ENCODE measurements at places on chromosomes 5 and 9.

DNA sequence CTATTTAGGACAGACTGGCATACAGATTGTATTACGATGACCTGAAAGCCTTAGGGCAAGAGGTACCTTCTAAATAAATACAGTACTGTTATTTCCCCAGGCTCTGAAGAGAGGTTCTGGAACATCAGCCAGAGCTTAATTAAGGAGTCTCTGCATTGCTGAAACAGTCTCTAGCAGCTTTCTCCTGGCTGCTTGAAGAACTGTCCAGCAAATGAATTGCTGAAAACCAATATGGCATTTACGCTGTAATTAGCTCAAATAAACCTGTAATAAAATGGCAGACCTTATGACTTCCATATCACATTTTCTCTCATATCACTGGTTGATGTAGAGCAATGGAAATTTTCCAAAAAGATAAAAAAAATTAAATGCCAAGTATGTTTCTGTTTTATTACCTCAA, 636.3 kb downstream of the GABRG2 start:
- no peak for DNase-seq

- no peak for DNase-seq
These were observed 10.6 kb downstream of the IFNA1 start for GRCh38 chr9:21450733-21451394.

DNA sequence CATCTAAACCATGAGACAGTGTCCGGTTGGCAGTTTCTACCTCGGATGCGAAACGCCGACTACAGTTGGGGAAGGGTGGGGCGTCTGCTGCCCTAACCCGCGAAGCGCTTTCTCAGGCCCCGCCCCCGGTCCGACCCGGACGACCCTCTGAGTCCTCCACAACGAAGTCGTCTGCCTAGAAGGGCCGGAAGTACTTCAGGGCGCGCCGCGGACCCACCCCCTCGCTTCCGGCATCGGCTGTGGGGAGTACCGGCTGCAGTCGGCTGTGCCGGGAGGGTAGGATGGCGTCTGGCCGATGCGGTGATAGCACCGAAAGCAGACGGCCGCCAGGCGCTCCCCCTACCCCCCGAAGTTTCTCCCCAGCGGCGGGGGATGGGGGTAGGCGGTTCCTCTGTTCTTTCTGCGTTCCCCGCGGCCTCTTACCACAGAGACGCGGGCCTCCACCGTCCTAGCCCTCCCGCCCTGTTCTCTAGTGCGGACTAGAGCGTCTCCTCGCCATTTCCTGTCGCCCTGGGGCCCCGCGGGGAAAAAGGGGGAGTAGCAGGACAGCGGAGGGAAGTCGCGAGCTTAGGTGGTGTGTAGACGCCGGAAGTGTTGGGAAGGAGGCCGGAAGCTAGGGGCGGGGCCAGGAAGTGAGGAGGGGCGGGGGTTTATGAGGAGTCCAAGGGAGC, at the start of gene TRIM41:
Gene TRIM41, plus strand, starts transcription at position 224 of the 671 bp plus-strand sequence. CDS start 719 bp downstream, outside the sequence.
- peak; percentile 97 for DNase-seq

DNA sequence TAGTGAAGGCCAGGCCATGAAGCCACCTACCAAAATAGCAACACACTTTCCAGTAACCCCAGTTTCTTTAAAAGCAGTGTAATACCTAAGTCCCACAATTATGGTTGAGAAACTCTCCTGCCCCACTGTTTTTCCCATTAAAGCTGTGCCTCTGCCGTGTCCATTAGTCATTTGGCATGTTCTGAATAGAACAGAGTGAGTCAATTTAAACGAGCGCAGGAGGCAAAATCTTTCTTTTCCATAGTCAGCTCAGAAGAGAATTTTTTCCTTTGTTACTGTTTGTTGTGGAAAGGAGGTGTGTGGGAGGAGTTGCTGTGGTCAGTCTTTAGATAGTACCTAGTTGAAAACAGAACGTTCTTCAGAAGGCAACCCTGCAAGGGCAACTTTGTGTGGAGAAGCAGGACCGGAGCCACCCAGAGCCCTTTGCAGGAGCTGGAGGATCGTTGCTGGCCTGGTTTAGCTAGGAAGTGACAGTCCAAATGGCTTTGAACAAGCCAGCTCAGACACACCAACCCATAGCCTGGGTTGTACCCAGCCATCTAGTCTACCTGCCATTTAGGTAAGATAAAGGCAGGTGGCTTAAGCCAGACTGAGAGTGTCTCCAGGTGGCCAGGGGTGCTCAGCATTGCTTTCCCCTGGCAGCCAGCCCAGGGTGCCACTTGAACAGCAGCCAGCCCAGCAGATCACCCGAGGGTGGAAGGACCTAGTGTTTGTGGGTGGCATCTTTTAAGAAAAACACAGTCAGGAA, 30.4 kb downstream of the GADD45G start:
- DNase-seq, result no peak

DNA sequence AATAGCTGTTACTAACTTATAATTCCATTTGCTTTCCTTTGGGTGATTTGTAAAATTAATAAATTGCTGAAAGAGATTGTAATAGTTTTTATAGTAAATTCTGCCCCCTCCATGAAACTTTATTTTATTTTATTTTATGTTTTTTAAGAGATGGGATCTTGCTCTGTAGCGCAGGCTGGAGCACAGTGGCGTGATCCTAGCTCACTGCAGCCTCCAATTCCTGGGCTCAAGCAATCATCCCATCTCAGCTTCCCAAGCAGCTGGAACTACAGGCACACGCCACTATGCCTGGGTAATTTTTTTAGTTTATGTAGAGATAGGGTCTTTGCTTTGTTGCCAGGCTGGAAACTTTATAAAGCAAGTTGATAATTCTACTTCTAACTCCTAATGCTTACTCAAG, 395 bp downstream of the IL33 start:
- no peak for DNase-seq

- DNase-seq, result no peak
These were observed 425.8 kb downstream of the KCTD16 start for GRCh38 chr5:144596517-144596916.

- no peak for DNase-seq
These were observed 60.6 kb downstream of the COMMD10 start for GRCh38 chr5:116145416-116145815.

DNA sequence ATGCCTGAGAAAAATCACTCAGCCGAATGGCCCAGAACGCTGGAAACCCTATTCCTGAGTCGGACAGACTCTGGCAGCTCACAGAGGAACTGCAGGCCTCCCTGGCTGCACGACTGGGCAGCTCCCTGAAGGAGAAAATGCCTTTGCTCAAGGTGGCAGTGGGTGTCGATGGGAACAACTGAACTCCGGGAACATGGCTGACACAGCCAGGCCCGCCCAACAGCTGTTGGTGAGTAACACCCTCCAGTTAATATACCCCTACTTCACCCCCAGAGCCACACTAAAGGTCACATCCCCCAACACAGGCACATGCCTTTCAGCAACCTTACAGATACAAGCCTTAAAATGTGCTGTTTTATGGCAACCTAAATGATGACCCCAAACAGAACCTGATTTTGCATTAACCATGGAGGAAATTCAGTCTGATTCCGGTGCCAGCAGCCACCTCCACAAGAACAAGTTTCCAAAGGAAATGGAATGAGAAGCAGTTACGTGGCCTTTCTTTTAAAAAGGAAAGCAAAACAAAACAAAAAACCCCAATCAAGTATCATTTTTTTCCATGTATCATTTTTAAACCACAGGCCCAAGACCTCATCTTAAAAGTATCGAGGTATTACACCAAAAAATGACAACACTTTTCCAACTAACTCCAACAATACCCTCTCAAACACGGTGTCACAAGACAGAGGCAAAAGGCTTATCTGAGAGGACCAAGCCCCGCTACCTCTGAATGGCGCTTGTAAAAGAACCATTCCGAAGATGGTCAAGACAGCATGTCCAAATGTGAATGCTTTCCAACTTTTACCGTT, 3.1 kb downstream of the KLF9 start:
- peak; percentile 43 for DNase-seq

GRCh38 chr5:127907907-127908306, 175.7 kb upstream of the SLC12A2 start:
- DNase-seq, result no peak

GRCh38 chr5:126514558-126515141, 80.4 kb downstream of the ALDH7A1 start:
- DNase-seq, result no peak

GRCh38 chr5:78597068-78597973, 51.3 kb downstream of the LHFPL2 start:
- DNase-seq, result no peak

GRCh38 chr5:159971931-159972461, 36.9 kb upstream of the TTC1 start:
- no peak for DNase-seq

DNA sequence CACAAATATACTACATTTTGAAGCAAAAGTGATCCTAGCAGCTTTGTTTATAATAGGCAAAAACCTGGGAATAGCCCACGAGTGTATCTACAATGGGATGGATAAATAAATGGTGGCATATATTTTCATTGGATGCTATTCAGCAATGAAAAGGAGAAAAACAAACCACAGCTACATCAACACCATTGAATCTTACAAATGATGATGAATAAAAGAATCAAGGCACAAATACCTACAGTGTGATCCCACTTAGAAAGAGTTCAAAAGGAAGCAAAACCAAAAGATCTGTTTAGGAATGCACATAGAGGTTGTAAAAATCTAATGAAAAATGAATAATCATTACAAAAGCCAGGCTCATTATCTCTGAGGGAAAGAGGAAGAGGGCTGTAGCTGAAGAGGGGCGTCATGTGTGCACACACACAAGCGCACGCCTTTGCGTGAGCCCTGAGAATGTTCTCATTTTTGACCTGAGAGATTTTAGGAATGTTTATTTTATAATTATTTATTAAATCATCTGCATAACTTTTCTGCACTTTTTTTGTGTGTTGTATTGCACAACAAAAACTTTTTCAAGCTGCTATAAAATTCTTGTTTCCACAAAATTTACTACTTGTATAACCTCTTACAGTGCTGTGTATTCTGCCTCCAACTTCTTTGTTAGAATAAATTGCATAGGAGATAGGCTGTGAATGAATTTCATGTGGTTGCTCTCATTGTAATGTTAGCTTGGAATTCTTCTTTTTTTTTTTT, 5.9 kb upstream of the RHOBTB3 start:
- no peak for DNase-seq

- no peak for DNase-seq
These were observed 21.0 kb upstream of the C5orf63 start for GRCh38 chr5:127094161-127094814.

- no peak for DNase-seq
These were observed 131.6 kb downstream of the FANCC start for GRCh38 chr9:95185956-95186355.

GRCh38 chr5:14687023-14687665, 22.6 kb downstream of the OTULIN start:
- no peak for DNase-seq

DNA sequence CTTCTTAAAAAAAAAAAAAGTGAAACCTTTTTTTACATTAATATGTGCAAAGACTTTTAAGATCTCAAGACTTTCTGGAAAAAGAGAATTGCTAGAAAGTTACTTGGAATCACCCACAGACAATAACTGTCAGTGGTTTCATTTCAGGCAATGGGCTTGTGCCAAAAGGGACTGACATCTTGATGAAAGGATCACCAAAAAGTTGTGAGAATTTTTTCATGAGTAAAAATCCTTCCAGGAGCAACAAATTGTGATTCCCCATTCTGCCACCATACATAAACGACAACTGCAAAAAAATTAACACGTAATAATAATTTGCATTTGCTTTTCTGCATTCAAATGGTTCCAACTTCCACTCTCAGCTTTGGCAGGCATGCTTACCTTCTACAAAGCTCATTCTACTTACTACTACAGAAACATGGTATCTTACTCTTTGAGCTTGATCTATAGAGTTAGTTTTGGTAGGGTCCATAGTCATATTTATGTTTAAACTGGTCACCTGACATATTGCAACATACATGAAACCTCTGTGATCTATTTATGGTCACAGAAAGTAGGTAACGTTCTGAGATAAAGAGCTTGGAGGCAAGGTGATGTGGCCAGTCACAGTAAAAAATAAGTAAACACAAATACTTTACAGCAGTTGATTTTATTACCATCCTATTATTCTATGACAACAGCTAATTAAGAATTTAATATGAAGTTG, 3.0 kb downstream of the NREP start:
- no peak for DNase-seq

DNA sequence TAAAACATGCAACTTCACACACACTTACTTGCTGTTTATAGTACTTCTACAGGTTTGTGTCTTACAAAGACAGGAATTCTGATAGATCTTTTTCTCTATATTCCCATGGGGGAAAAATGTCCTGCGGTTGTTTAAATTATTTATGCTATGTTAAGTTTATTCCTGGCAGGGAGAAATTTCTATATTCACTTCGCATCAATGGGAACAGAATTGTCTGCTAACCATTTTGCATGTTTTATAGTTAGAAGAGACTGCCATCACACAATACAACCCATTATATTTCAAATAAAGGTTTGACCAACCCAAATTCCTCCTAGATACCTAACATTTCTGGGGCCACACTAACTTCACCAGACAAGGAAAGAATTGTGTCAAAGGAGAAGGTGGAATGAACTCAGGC, 110.0 kb upstream of the PRR16 start:
- no peak for DNase-seq

GRCh38 chr5:27437594-27438200, 399.3 kb upstream of the CDH9 start:
- DNase-seq, result no peak

- DNase-seq, result no peak
These were observed 377.0 kb upstream of the ACTBL2 start for GRCh38 chr5:57859626-57860025.

- no peak for DNase-seq
These were observed 31.2 kb downstream of the JAKMIP2 start for GRCh38 chr5:147751156-147751830.

GRCh38 chr5:133333326-133334150, 278.8 kb downstream of the FSTL4 start:
- no peak for DNase-seq

DNA sequence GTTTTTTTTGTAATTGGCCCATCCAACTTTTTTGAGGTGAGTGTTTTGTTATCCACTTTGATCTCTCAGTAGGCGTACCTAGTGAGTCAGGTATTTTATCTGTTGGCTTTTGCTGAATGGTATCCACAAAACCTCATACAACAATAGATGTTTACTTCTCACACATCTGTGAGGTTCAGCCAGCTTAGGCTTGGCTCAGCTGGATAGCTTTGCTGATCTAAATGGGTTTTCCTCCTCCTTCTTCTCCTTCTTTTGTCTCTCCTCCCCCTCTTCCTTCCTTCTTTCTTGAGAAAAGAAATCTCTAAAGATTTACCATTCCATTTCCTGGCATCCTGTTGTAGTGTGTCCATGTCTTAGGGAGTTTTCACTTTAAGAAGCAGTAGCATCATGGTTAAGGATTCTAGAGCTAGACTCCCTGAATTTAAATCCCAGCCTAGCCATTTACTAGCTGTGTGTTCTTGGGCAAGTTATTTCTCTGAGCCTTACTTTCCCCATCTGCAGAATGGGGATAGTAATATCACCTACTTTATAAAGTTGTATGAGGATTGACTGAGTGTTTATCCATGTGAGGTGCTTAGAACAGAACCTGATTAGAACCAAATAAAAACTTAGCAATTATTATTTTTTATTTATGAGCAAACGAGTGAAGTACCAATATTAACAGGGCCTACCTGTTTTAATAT, 126.3 kb downstream of the ARHGAP26 start:
- no peak for DNase-seq
